ENCODE measurements at places on chromosomes 7 and 10.

DNA sequence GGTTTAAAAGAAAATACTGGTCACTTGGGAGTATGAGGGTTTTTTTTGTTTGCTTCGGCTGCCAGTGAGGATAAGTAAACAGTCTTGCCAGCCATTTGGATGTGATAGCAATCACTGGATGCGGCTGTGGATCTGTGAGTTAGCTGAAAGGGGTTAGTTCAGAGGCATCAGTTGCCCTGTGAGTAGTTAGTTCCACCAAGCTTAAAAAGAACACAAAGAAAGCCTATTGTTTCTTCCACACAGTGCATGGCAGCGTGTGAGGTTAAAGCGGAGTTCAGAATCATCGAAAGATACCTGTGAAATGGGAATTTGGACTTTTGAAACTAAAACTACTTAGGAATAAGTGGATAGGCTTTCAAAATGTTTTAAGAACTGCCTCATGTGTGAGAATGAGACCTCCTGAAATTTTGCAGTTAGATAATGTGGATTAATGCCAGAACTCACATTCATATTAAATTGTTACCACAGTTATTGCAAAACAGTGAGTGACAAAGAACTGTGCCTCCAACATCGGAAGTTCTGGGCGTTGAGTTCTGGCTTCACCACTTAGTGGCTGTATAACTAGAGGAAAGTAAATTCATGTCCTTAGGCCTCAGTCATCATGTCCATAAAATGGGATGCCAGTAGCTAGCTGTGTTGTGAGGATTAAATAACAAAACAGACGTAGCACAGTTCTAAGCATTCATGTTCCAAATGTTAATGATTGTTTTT, 31.3 kb downstream of the KIAA1217 start:
- no peaks in the 10 kb centered on the region for H3K36me3 ChIP-seq
- no peak overlapping the region for H3K4me3 ChIP-seq
- no peaks in the 10 kb centered on the region for H3K27me3 ChIP-seq
- no peak for DNase-seq
- H3K27ac ChIP-seq = peak overlapping the region; percentile 91
- H3K4me1 ChIP-seq = peaks cover 16% of the 10 kb centered on the region

- no peaks in the 10 kb centered on the region for H3K27me3 ChIP-seq
- no peaks in the 10 kb centered on the region for H3K36me3 ChIP-seq
- H3K4me1 ChIP-seq = no peaks in the 10 kb centered on the region
- peak overlapping the region; percentile 91 for H3K4me3 ChIP-seq
Observed at GRCh38 chr7:45001138-45001694, 1.2 kb downstream of the CCM2 start.

- H3K27ac ChIP-seq = no peak overlapping the region
- no peaks in the 10 kb centered on the region for H3K4me1 ChIP-seq
- H3K4me3 ChIP-seq = no peak overlapping the region
- H3K27me3 ChIP-seq = no peaks in the 10 kb centered on the region
Observed at GRCh38 chr10:70679498-70679897, 7.2 kb downstream of the ADAMTS14 start.

GRCh38 chr7:7641129-7641663, 644 bp downstream of the UMAD1 start:
- no peaks in the 10 kb centered on the region for H3K27me3 ChIP-seq
- DNase-seq = no peak
- H3K4me3 ChIP-seq = peak overlapping the region; percentile 71
- no peaks in the 10 kb centered on the region for H3K36me3 ChIP-seq

DNA sequence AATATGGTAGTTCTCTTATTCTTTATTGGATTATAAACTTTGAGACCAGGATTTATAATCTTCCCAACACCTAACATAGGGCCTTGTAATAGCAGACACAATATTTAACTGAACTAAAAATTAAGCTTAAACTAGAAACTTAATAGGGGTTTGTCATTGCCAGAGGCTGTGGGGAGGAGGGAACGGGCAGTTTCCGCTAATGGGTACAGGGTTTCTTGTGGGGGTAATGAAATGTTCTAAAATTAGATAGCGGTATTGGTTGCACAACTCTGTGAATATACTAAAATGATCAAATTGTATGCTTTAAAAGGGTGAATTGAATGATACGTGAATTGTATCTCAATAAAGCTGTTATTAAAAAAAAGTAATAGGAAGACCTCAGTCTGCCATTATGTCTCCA, 45.4 kb downstream of the NT5C2 start:
- H3K4me3 ChIP-seq = no peak overlapping the region
- no peak overlapping the region for H3K27ac ChIP-seq
- no peak for DNase-seq
- no peaks in the 10 kb centered on the region for H3K36me3 ChIP-seq

DNA sequence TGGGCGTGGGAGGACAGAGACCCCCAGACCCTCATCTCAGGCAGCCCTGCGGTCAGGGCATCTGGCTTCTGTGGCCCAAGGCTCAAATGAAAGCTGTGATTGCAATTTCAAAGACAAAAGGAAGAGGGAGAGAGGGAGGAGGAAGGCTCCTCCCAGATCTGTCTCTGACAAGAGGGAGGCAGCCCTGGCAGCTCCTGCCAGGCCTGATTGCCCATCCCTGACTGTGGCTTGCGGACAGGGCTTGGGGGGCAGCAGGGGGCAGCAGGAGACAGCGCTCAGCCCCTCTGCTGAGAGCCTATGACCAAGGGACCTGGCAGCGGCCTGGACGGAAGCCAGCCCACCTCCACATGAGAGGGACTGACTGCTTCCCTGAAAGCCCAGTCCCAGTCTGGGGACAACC, 91.8 kb downstream of the PTPRN2 start:
- peak overlapping the region; percentile 10 for H3K4me3 ChIP-seq
- H3K4me1 ChIP-seq = no peaks in the 10 kb centered on the region
- DNase-seq = no peak
- H3K36me3 ChIP-seq = no peaks in the 10 kb centered on the region
- no peak overlapping the region for H3K27ac ChIP-seq
- H3K27me3 ChIP-seq = peaks cover 42% of the 10 kb centered on the region

DNA sequence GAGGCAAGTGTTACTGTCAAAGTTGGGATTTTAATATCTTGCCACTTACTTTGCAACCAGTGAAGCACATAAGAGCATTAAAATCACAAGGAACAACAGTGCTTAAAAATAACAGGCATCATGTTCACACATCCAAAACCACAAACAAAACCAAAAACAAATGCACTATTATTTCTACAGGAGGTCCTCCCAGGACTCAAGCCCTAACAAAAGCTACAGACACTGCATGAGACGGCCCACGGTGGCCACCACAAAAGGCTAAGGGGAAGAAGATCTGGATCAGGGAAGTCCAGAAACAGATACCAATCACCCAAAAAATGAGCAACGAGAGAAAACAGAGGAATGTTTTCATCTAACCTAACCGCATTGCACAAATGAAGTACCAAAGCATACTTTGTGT, 158.4 kb downstream of the ZMYND11 start:
- no peak overlapping the region for H3K4me3 ChIP-seq
- H3K36me3 ChIP-seq = no peaks in the 10 kb centered on the region
- no peak overlapping the region for H3K27ac ChIP-seq
- no peaks in the 10 kb centered on the region for H3K27me3 ChIP-seq
- DNase-seq = no peak

DNA sequence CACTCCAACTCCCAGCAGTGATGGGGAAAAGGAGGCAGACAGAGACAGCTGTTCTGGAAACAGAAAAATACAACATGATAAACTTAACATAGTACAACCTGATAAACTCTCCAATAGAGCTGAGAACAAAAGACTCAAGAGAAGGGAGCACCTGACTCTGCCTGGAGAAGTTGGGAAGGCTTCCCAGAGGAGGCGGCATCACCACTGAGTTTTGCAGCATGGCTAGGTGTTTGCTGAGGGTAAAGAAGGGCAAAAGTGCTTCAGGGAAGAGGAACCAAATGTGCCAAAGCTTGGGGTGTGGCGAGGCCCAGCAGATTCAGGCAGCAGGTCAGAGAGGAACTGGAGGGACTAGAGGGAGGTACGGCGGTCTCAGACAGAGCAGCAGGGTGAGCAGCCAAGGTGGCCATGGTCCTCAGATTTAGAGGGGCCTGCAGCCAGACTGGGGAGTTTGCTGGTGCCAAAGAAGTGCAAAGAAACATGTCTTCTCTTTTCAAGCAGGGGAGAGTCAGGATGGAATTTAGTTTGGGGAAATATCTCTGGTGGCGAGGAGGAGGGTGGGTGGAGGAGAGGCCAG, 119.9 kb upstream of the BTBD16 start:
- H3K27me3 ChIP-seq = no peaks in the 10 kb centered on the region
- H3K27ac ChIP-seq = no peak overlapping the region
- H3K4me1 ChIP-seq = peaks cover 4% of the 10 kb centered on the region
- no peak for DNase-seq
- no peak overlapping the region for H3K4me3 ChIP-seq

Data from breast epithelium (tissue), 4 donors.